ENCODE measurements at places on chromosomes 3 and 15. TPM values are rescaled to one million over a fixed set of nuclear protein-coding genes. Genes with fewer than 3 reads are reported as not detected.

DNA sequence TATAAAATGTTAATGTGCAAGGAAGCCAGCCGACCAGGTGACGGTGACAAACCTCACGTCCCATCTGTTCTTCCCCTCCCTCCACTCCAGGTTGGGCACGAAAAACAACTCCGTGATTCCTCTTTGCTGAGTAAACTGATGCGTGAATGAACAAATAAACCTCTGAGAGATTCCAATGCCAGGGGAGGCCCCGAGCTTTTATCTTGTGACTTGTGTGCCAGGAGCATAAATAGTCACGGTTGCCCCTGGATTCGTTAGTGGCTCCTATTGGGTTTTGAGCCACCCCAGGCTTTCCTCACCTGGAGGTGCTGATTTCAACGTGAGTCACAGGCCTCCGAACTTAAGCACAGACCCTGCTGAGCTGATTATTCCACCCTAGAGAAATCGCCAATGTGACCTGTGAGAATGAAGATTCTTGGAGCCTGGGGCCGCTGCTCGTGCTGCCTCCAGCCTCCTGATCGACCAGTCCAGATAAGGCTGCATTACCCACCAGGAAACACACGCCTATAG is 119.2 kb downstream of the SHQ1 start:
- H3K4me3 ChIP-seq: no peak overlapping the region
- H3K27ac ChIP-seq: no peak overlapping the region
- DNase-seq: no peak
- H3K36me3 ChIP-seq: no peaks in the 10 kb centered on the region
- H3K4me1 ChIP-seq: no peaks in the 10 kb centered on the region

DNA sequence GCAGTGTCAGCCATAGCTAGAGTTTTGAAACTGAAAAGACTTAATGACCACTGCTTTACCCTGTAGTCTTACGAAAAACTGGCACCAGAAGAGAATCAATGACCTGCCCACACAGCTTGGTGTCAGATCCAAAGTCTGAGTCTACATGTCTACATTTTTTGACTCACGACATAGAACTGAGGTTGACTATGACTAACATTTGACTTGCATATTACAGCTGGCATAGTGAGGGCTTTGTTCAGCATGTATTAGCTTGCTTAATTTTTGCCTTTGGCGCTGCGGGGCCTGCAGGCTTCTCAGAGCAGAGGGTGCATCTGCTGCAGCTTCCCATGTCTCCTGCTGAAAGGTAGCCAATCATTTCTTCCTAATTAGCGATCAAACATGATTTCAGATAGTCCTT is 167.0 kb downstream of the EBLN2 start:
- no peak overlapping the region for H3K27ac ChIP-seq
- no peaks in the 10 kb centered on the region for H3K36me3 ChIP-seq
- H3K27me3 ChIP-seq: no peaks in the 10 kb centered on the region
- DNase-seq: no peak
- no peaks in the 10 kb centered on the region for H3K4me1 ChIP-seq
- no peak overlapping the region for H3K4me3 ChIP-seq

DNA sequence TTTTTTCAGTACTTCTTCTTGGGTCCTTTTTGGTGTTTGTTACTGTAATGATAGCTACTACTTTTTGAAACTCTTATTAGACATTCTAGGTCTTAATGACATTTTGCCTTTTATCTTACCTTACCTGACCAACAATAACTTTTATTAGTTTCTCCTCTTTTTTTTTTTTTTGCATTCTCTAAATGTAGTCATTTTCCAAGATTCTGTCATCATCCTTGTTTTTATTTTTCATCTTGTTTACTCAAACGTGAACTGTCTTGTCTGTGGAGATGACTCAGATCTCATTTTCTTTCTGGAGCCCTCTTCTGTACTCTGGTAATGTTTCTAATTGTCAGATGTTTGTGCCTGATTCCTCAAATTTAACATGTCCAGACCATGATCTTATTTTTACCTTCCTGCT is 2.9 kb downstream of the ABHD5 start:
- no peak for DNase-seq
- no peaks in the 10 kb centered on the region for H3K27me3 ChIP-seq
- peaks cover 3% of the 10 kb centered on the region for H3K4me1 ChIP-seq
- no peaks in the 10 kb centered on the region for H3K36me3 ChIP-seq

- DNase-seq: no peak
- no peaks in the 10 kb centered on the region for H3K36me3 ChIP-seq
- no peaks in the 10 kb centered on the region for H3K4me1 ChIP-seq
Observed at GRCh38 chr3:155435821-155436220, 142.3 kb upstream of the STRIT1 start.

- H3K4me3 ChIP-seq: no peak overlapping the region
- DNase-seq: no peak
- no peaks in the 10 kb centered on the region for H3K36me3 ChIP-seq
- H3K4me1 ChIP-seq: no peaks in the 10 kb centered on the region
- H3K27ac ChIP-seq: no peak overlapping the region
- no peaks in the 10 kb centered on the region for H3K27me3 ChIP-seq
Observed at GRCh38 chr15:39411102-39411989, 169.5 kb upstream of the THBS1 start.

GRCh38 chr3:173632945-173633344 is 235.4 kb downstream of the NLGN1 start:
- H3K27ac ChIP-seq: no peak overlapping the region
- H3K27me3 ChIP-seq: no peaks in the 10 kb centered on the region
- no peak for DNase-seq

DNA sequence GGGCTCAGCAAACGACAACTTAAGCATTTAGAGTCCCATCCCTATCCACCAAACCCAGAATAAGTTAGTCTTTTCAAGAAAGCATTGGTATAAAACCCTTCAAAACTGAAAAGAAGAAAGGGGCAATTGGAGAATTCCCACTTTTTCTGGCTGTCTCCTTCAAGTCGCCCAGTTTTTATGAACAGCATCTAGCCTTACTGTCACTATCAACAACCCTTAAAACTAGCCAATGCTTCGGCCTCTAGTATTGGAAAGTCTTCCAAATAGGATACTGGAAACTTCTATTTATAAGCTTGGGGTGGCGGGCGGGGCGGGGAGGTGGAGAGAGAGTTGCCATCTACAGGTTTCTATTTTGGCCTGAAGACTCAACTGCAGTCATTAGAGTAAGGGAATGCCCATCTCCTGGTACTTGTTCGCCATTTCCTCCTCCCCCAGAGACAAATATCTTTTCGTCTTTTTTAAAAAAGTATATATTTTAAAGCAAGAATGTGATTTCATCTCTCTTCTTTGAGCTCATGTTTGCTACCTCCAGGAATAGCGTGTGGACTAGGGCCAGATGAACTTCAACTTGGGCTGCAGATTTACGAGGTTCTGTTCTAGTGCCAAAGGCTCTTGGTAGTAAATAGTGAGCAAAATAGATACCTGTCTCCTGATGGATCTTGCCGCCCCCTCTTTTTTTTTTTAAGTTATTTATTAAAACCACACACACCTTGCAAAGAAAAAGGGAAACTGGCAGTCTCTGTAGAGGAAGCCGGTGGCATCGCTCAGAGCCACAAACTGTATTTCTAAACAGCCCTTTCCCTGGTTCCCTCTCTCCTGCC is 2.7 kb downstream of the BCL6 start:
- H3K4me1 ChIP-seq: peaks cover 10% of the 10 kb centered on the region
- no peaks in the 10 kb centered on the region for H3K27me3 ChIP-seq
- peak; percentile 62 for DNase-seq
- H3K4me3 ChIP-seq: peak overlapping the region; percentile 74
- no peaks in the 10 kb centered on the region for H3K36me3 ChIP-seq

GRCh38 chr3:170128259-170128976 is 53.1 kb downstream of the PHC3 start:
- H3K4me1 ChIP-seq: peaks cover 4% of the 10 kb centered on the region
- peak overlapping the region; percentile 32 for H3K27ac ChIP-seq
- H3K4me3 ChIP-seq: no peak overlapping the region

- H3K36me3 ChIP-seq: no peaks in the 10 kb centered on the region
- H3K4me3 ChIP-seq: no peak overlapping the region
Observed at GRCh38 chr15:96183867-96184266, 146.6 kb upstream of the NR2F2 start.

- no peak for DNase-seq
- H3K36me3 ChIP-seq: no peaks in the 10 kb centered on the region
- no peak overlapping the region for H3K27ac ChIP-seq
- H3K4me1 ChIP-seq: no peaks in the 10 kb centered on the region
Observed at GRCh38 chr15:89614164-89614563, 38.9 kb downstream of the TICRR start.

The IL16 gene
- total RNA-seq: 115 TPM

The SLC2A2 gene
- 78.0 TPM for total RNA-seq

DNA sequence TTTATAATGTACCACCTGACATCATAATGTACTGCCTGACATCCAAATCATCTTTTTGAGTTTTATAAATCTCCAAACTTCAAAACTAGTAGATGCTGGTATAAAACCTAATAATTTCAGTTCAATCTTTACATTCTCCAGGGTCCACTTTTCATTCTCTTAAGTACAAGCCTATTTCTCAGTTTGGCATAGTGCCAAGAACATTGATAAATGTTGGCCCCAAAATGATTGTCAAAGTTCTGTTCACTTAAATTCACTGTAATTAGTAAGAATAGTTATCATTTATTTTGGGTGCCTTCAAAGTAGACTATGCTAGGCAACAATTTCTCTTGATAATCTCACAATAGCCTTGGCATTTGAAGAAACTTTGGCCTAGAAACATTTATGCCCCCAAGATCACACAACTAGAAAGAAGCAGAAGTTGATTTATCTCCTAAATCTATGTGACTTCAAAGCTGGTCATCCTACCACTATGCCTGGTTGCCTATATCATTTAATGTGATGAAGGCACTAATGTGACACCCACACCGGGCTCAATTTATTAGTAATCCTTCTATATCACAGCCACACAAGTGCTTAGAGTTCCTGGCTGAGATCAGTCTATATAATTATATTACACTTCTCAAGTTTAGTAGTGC is 101.7 kb downstream of the ZNF609 start:
- H3K36me3 ChIP-seq: no peaks in the 10 kb centered on the region
- H3K4me3 ChIP-seq: no peak overlapping the region
- H3K27me3 ChIP-seq: no peaks in the 10 kb centered on the region
- no peak overlapping the region for H3K27ac ChIP-seq
- H3K4me1 ChIP-seq: no peaks in the 10 kb centered on the region

- no peak overlapping the region for H3K4me3 ChIP-seq
- no peak for DNase-seq
- H3K36me3 ChIP-seq: no peaks in the 10 kb centered on the region
- no peaks in the 10 kb centered on the region for H3K27me3 ChIP-seq
- no peak overlapping the region for H3K27ac ChIP-seq
Observed at GRCh38 chr15:37516621-37517020, 416.3 kb upstream of the MEIS2 start.

- H3K4me1 ChIP-seq: peaks cover 5% of the 10 kb centered on the region
- no peak overlapping the region for H3K27ac ChIP-seq
- no peak overlapping the region for H3K4me3 ChIP-seq
- no peaks in the 10 kb centered on the region for H3K36me3 ChIP-seq
Observed at GRCh38 chr3:152352554-152352953, 83.8 kb downstream of the MBNL1 start.

- DNase-seq: no peak
- no peak overlapping the region for H3K27ac ChIP-seq
- H3K4me3 ChIP-seq: no peak overlapping the region
- no peaks in the 10 kb centered on the region for H3K27me3 ChIP-seq
Observed at GRCh38 chr3:99943931-99944761, 126.5 kb downstream of the CMSS1 start.

DNA sequence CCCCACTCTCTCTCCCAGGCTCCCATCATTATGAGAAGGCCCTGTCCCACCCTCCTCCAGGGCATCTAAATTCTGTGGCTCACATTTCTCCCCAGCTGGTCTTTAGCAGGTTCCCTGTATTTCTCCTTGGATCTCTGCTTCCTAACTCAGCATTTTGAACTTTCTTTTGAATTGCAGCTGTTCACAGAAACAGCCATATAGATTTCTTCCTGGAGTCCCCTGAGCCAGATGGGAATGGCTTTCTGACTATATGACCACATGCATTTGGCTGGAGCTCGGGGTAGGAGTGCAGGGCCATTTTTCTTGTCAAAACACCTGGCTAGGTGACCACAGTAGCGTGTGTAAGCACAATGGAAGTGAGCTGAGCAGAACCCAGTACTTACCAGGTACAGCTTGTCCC is 22.0 kb downstream of the RBP2 start:
- DNase-seq: no peak
- no peak overlapping the region for H3K4me3 ChIP-seq
- H3K4me1 ChIP-seq: no peaks in the 10 kb centered on the region

The RBP2 gene
- total RNA-seq: 478 TPM

- no peak overlapping the region for H3K4me3 ChIP-seq
- no peak overlapping the region for H3K27ac ChIP-seq
- no peaks in the 10 kb centered on the region for H3K4me1 ChIP-seq
Observed at GRCh38 chr3:54831112-54831511, 96.7 kb downstream of the LRTM1 start.

DNA sequence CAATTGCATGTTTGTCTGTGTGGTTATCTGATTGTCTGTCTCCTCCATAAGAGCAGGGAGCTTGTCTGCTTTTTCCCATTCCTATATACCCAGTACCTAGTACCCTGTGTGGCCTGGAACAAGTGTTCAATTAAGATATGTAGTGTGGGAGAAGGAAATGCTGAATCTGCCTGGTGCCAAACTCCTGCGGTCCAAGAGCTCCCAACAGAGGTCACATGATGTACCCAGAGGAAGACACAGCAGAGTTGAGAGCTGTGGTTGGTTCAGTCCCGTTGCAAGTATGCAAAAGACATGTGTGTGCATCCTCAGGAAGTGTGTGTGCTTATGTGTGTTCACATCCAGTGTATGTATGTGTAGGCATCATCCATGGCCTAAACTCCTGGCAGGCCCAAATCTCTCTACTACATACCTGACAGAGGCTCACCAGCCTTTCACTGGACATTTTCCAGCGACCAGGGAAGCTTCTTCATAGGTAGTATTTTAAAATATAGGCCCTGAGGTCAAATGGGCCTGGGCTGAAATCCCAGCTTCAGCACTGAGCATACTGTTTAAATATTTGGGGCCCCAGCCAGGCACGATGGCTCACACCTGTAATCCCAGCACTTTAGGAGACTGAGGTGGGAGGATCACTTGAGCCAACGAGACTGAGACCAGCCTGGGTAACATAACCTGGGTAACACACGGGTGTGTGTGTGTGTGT is 34.0 kb upstream of the ITGA11 start:
- no peak overlapping the region for H3K27ac ChIP-seq
- H3K36me3 ChIP-seq: no peaks in the 10 kb centered on the region
- no peak for DNase-seq
- no peaks in the 10 kb centered on the region for H3K27me3 ChIP-seq
- H3K4me3 ChIP-seq: no peak overlapping the region

The EIF5A2 gene
- 1.2 TPM for total RNA-seq

The CDCP1 gene
- 65.6 TPM for total RNA-seq

DNA sequence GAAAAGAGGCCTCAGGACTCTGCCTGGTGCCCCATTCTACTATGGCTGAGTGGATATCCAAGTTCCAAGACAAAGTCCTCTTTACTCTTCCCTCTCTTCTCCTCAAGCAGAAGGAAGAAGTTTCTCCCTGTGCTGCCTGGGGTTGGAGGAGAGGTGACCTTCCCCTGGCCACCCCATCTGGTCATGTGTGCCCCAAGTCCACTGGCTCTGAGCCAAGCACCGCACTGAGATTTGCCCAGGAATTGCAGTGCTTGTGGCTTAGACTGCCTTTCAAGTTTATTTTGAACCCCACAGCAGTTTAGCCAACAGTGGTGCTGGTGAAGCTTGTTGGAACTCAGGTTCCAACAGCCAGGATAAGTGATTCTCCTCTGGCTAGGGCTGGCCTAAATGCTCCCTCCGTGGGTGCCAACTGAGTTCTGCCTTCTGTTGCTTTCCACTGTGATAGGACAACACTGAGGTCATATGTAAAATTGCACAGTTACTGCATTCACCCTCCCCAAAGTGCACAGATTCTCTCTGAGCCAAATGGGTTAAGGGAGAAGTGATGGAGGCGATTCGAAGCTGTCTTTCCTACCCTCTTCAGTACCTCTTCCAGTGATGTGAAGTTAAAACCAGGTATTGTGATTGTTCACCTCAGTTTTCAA is 69.9 kb downstream of the TMCO5A start:
- no peak overlapping the region for H3K27ac ChIP-seq
- H3K27me3 ChIP-seq: no peaks in the 10 kb centered on the region
- no peak for DNase-seq
- H3K4me1 ChIP-seq: no peaks in the 10 kb centered on the region

The ROPN1 gene
- not detected for total RNA-seq
